RWPE2 (cell line): ENCODE measurements at places on chromosomes 7 and 10.

- DNase-seq = no peak
These were observed 32.6 kb downstream of the PWWP2B start for GRCh38 chr10:132429281-132430230.

DNA sequence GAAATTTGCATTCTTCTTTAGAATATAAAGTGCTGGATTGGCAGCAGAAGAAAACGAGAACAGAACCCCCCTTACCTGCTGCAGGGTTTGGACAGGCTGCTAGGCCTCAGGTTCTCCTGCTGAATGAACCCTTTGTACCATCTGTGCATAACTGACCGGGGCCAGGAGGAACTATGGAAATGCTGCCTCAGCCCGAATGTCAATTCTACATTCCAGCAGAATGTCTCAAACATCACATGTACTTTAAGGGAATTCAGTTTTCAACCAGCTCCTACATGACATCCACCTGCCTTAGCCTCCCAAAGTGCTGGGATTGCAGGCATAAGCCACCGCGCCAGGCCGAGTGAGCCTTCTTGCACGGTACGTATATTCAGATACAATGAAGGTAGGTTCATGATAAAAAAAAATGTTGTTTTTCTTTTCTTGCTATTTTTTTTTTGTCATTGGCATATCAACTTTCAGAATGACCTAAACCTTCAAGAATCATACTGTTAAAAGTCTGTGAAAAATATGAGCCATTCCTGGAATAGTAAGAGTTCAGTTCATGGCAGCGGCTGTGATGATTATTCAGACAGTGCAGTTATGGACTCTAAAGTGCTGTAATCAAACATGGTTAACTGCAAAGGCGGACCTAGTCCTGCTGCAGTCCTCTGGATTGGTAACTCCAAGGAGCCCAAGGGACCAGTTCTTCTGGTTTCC is 84.4 kb upstream of the TNS3 start:
- no peak for DNase-seq

GRCh38 chr7:143884241-143884968 is 17.6 kb downstream of the TCAF1 start:
- DNase-seq = no peak

DNA sequence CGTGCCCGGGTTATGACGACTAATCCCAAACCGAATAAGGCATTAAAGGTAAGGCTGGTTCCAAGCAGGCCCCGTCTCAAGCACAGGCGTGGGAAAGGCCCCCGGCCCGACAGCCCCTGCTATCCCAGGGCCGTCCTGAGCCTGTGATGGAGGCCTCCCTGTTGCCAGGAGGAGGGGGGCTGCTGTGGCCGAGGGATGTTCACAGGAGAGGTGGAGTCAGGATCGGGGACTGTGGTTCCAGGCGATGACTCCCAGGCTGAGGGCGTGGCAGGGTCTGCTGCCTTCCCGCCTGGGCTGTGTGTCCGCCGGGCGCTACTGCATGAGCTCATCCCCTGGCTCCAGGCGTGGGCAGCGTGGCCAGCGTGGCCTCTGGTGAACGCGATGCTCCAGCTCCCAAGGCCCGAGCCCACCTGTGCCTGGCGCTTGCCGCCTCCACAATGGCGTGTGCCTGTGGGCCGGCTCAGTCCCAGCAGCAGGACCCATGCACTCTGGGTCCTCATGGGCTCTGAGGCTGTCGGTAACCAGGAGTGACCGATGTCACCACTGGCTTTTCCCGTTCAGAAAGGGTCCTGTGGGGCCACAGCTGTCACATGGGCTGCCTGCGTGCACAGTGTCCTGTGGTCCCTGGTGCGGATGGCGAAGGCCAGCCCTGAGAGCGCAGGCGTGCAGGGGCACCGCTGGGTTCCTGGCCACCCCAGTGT is 8.8 kb downstream of the MAFK start:
- peak; percentile 62 for DNase-seq

GRCh38 chr10:2529945-2530344 is 537.4 kb upstream of the PFKP start:
- DNase-seq = no peak

DNA sequence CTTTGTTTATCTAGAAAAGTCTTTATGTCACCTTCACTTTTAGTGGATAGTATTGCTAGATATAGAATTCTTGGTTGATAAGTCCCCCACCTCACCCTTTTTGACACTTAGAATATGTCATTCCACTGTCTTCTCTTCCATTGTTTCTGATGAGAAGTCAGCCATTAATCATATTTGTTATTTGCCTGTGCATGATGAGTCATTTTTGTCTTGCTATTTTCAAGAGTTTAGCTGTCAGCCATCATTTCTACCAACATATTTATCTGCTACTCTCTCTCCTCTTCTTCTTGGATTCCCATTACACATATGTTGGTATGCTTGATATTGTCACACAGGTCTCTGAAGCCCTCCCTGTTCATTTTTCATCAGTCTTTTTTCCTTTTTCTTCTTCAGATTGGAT is 160.8 kb upstream of the TCF7L2 start:
- DNase-seq = no peak

DNA sequence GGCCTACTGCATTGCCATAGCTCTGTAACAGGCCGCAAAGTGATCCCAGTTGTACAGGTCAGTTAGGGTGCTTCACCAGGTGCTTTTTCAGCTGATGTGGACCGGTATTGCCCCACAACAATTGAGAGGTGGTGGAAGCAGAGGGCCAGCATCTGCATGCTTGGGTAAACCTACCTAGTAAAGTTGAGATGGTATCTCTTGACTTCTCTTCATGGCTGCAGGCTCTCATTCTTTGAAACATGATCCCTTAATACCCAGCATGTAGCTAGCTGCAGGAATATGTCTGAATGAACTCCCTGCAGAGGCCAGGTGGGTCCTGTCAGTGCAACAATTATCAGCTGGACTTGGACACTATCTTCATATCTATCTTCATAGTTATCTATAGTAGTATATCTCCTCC is 60.7 kb upstream of the CCDC6 start:
- DNase-seq = no peak

DNA sequence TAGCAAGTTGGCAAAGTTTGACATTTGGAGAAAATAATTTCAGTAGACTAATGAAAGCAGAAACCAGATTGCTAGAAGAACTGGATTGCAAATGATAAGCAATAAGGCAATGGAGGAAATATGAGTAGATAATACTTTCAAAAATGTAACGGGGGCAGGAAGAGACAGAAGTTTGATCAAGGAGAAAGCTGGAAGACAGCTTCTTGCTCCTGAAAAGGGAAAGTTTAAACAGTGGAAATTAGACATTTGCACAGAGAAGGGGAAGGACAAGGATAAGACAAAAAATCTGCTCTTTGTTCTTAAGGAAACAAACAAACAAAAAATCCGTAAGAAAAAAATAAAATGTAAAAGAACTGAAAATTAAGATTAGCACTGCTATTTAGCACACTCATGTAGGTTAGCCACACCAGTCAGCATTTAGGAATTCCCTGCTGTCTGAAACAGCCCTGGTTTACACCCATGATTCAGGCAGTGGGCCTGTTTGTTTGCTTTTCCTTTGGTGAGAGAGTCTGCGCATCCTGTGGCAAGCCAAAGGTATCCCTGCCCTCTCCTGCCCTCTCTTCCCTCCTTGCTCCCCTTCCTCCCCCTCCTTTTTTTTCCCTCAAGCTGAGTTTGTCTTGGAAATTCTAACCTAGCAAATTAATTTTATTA is 104.3 kb upstream of the CAV2 start:
- DNase-seq = peak; percentile 87

GRCh38 chr7:14666304-14666703 is 236.2 kb downstream of the DGKB start:
- no peak for DNase-seq

GRCh38 chr7:41306486-41306885 is 396.4 kb downstream of the INHBA start:
- DNase-seq = no peak

DNA sequence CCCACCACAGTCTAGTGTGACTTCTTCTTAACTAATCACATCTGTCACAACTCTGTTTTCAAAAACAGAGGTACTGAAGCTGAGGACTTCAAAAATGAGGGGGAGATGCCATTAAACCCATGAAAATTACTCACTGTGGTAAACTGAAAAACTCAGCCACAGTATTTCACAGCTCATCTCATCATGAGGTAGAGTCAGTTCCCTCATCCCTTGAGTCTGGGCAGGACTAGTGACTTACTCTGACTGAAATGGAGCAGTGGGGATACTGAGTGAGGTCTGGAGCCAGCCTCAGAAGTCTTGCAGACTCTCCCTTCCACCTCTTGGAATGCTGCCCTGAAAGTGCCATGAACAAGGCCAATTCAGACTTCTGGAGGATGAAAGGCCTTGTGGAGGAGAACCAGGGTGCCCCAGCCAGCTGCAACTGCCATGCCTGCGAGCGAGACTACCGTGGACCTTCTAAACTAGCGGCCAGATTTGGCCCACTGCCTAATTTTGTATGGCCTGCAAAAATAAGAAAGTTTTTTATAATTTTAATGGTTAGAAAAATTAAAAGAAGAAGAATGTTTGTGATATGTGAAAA is 24.7 kb upstream of the ANKRD1 start:
- no peak for DNase-seq

DNA sequence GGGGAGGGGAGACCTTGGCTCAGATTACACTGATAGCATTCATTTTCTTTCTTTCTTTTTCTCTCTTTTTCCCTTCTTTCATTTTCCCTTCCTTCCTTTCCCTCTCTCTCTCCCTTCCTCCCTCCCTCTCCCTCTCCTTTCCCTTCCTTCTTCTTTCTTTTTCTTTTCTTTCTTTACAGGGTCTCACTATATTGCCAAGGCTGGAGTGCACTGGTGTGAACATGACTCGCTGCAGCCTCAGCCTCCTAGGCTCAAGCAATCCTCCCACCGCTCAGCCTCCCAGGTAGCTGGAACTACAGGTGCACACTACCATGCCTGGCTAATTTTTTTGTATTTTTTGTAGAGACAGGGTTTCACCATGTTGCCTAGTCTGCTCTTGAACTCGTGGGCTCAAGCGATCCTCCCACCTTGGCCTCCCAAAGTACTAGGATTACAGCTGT is 73.0 kb upstream of the MKRN1 start:
- no peak for DNase-seq

DNA sequence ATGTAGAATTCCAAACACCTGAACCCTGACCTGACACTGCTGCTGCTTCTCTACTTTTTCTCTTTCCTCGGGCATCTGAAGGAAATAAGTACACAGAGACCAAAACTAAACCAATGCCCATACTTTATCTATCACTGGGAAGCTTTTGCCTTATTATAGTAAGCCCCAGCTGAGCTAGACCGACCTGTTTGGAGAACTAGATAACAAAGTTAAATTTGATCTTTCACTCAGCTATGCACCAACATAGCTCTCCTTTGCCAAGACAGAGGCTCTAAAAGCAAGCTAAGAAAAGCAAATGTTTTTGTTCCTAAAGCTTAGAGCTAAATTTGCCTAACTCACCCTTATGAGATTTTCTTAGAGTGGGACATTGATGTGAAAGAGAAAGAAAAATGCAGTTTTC is 39.1 kb downstream of the NHLRC2 start:
- DNase-seq = no peak

DNA sequence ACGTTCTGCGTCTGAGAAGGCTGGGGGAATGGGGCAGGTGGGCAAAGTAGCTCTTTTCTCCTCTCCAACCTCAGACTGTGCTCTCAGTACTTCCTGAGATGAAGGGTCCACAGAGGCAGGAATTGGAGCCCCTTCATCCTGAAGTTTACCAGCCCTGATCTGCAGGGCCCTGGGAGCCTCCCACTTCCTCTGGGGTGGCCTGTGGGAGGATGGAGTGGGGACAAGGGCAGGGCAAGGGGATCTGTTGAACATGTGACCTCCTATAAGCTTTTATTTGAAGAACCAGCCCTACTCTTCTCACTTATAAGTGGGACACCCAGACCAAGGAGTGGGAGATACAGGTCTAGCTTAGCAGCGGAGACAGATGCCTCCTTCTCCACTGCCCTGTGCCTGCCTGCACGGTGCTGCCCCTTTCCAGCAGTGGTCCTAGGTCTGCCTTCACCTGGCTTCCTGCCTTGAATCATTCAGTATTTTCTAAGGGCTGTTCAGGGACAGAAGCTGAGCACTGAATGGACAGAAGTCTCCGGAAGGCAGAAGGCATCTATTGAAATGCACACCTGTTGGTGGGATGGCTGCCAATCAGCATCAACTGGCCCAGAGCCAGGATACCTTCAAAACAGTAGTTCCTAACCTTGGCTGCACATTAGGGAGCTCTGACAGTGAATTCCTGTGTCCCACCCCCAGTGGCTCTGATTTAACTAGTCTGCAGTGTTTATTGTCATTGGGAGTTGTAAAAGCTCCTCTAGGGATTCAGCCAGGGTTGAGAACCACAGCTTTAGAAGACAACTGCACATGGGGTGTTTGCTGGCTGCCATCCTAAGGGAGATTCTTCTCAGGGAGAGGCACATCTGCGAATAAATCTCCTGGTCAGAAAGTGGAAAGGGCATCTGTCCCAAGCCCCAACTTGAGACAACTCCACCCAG is 2.7 kb upstream of the ARHGAP22 start:
- DNase-seq = no peak

DNA sequence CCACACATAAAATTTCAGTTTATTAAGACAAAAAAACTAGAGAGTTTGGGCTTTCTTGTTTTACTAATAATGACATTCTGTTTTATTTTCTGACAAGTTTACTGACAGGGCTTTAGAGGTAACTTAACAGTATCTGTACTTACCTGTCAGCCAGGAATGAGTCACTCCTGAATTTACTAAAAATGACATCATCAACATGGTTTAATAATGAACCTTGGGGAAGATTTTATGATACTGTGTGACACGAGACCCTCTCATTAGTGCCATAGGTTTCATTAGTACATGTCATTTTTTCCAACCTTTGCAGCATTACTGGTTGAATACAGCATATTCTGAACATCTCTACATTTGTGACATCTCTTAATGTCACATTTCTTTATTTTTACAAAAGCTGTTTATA is 131.1 kb downstream of the KCND2 start:
- no peak for DNase-seq

DNA sequence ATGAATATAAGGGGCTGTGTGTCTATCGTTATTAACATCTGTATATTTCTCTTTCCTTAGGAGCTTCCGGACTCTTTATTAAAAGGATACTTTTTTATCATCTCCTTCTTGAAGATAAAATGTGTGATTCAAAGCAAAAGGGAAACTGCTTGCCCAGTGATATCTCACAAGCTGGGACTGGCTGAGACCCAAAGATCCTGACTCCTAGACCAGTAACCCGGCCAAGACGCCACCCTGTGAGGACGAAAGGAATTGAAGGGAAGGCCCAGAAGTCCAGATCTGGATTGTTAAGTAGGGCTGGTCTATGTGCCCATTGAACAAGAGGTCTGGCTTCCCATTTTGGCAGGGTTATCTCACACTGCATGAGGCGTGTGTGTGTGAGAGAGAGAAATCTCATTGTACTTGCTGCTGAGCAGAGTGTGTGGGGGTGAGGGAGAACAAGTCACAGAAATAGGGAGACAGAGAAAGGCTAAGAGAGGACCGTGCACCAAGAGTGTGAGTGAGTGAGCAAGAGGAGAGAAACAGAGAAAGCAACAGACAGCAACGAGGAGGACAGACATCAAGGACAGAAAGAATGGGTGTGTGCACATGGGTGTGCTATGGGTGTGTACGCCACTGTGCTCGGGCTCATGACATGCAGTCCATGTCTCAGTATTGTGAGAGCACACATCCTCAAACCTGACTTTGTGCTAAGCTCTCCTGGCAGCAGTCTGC is 75.4 kb downstream of the PLXNA4 start:
- no peak for DNase-seq

GRCh38 chr7:145986248-145986874 is 130.2 kb upstream of the CNTNAP2 start:
- no peak for DNase-seq

GRCh38 chr10:43853369-43853768 is 204.7 kb upstream of the ZNF32 start:
- DNase-seq = no peak
